ENCODE measurements at places on chromosomes 12 and 14.

- no peaks in the 10 kb centered on the region for H3K4me1 ChIP-seq
- H3K27ac ChIP-seq: no peak overlapping the region
- no peaks in the 10 kb centered on the region for H3K27me3 ChIP-seq
- no peak overlapping the region for H3K4me3 ChIP-seq
- DNase-seq: no peak
- H3K36me3 ChIP-seq: peaks cover 6% of the 10 kb centered on the region
Measured at GRCh38 chr12:92863251-92863650, 65.8 kb downstream of the EEA1 start.

DNA sequence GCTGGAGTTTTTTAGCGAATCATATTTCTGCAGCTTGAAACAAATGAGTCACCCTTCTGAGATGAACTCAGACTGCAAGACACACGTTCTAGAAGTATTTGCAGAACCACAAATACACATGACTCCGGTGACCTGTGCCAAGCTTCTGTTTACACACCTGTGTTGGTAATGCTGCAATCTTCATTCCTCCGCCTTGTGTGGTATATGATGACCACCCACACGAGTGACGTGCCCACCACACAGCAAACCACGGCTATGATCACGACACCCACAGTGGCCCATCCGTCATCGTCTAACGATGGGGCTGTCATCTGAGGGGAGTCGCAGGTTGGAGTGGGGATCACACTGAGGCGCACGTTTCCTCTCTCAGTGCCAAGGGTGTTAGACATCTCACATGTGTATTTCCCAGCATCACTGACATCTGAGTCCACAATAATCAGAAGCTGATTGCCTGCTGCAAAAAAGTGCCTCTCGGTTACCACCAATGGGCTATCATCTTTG is 43.0 kb downstream of the LRIG3 start:
- H3K27me3 ChIP-seq: no peaks in the 10 kb centered on the region
- H3K4me3 ChIP-seq: no peak overlapping the region
- peaks cover 55% of the 10 kb centered on the region for H3K36me3 ChIP-seq

DNA sequence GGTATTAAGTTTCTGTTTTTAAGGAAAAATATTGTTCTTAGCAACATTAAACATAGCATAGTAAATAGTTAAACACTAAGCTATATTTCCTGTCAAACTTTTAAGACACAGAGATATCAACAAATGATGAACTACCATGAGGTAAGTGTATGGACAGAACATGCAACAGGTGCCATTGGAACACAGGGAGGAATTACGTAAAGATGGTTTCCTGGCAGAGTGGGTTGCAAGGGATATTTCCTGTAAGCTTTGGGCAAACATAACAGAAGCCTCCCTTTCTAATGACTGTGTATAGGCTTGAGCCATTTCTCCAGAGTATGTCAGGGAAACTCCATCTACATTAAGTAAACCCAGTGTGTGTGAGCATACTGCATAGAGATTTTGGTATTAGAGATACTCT is 31.7 kb upstream of the HELB start:
- H3K36me3 ChIP-seq: no peaks in the 10 kb centered on the region
- no peak for DNase-seq
- no peaks in the 10 kb centered on the region for H3K27me3 ChIP-seq
- no peaks in the 10 kb centered on the region for H3K4me1 ChIP-seq
- no peak overlapping the region for H3K27ac ChIP-seq

GRCh38 chr12:93107514-93108312 is 178.6 kb upstream of the EEA1 start:
- H3K4me1 ChIP-seq: no peaks in the 10 kb centered on the region
- no peak for DNase-seq
- H3K4me3 ChIP-seq: no peak overlapping the region
- no peaks in the 10 kb centered on the region for H3K36me3 ChIP-seq
- no peak overlapping the region for H3K27ac ChIP-seq
- H3K27me3 ChIP-seq: no peaks in the 10 kb centered on the region

DNA sequence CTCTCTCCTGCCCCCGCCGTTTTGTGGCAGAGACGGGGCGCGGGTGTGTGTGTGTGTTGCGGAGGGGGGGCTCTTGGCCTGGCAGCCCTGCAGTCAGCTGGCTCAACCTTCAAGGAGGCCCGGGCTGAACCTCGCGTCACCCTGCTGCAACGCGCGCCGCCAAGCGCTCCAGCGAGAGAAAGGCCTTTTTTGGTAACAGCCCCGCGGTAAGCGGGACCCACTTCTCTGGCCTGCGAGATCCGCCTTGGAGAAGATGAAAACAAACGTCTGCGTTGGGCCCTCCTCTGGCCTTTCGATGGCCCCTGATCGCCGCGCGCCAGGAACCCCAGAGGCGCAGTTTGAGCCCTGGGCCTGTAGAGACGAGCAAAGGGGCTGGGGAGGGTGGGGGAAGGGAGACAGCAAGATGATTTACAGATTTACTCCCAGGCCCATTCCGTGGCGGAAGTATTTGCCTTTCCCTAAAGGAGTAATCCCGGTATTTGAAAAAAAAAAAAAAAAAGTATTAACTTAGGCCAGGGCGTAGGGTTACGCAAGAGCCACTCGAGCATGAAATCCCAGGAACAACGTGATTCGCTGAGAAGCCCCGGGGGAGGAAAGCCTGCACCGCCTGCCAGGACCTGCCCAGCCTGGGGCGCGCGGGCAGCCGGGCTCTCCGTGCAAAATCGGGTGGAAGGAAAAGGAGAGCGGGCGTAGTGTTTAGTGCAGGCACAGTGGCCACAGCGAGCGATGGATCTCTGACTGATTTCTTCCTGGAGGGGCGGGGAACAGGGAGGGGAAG is 4.5 kb upstream of the IRF2BPL start:
- no peaks in the 10 kb centered on the region for H3K36me3 ChIP-seq
- H3K27ac ChIP-seq: peak overlapping the region; percentile 93
- peaks cover 84% of the 10 kb centered on the region for H3K4me1 ChIP-seq
- H3K27me3 ChIP-seq: no peaks in the 10 kb centered on the region
- DNase-seq: peak; percentile 99
